ENCODE measurements at places on chromosomes 2 and 18.

DNA sequence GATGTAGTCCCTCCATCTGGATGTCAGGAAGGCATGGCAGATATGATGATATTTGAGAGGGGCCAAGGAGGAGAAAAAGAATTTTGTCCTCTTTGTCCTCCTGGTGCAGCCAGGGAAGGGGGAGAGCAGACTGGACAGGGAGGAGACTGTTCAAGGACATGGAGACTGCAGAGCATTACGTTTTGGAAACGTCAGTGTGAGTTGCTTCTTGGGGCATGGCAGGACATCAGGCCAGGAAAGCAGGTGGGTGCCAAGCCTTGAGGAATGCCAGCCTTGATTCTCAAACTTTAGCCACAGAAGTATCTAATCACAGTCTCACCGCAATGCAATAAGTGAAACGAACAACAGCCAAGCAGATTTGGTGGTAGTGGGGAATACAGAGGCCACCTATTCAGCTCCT, 66.2 kb downstream of the BMP10 start:
- H3K27ac ChIP-seq = no peak overlapping the region
- H3K4me1 ChIP-seq = no peaks in the 10 kb centered on the region
- H3K36me3 ChIP-seq = no peaks in the 10 kb centered on the region
- no peaks in the 10 kb centered on the region for H3K27me3 ChIP-seq

- peaks cover 96% of the 10 kb centered on the region for H3K36me3 ChIP-seq
- no peak overlapping the region for H3K4me3 ChIP-seq
- DNase-seq = no peak
- no peak overlapping the region for H3K27ac ChIP-seq
- H3K4me1 ChIP-seq = peaks cover under 1% of the 10 kb centered on the region
Measured at GRCh38 chr2:241708879-241709278, 7.0 kb downstream of the ING5 start.

- no peak for DNase-seq
- H3K27ac ChIP-seq = no peak overlapping the region
- no peak overlapping the region for H3K4me3 ChIP-seq
- H3K27me3 ChIP-seq = no peaks in the 10 kb centered on the region
- H3K4me1 ChIP-seq = no peaks in the 10 kb centered on the region
Measured at GRCh38 chr2:172859581-172860335, 124.1 kb downstream of the RAPGEF4 start.

GRCh38 chr2:228474466-228474865, 293.0 kb upstream of the SPHKAP start:
- DNase-seq = no peak
- H3K27me3 ChIP-seq = no peaks in the 10 kb centered on the region
- no peak overlapping the region for H3K27ac ChIP-seq
- H3K36me3 ChIP-seq = no peaks in the 10 kb centered on the region

DNA sequence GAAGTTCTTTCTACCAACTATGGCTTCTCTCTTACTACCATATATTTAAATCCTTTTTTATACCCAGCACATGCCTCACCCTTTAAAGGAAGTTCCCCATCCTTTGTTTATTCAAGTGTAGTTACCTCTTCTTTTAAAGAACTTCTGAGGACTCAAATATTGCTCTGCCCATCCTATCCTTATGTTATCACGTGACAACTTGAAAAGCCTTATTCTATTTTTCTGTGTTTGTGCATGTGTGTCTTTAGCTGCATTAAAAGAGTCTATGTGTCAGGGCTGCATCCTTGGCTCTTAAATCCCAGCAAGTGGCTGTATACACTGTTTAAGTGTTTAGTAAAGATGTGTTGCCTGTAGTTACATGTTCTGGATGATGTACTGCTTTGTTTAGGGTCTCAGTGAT, 22.5 kb downstream of the FSHR start:
- no peaks in the 10 kb centered on the region for H3K4me1 ChIP-seq
- H3K27me3 ChIP-seq = no peaks in the 10 kb centered on the region
- H3K27ac ChIP-seq = no peak overlapping the region
- DNase-seq = no peak
- H3K36me3 ChIP-seq = no peaks in the 10 kb centered on the region

Data from tibial artery (tissue), 4 donors.